ENCODE measurements at places on chromosomes 7 and 10. TPM values are rescaled to one million over a fixed set of nuclear protein-coding genes. Genes with fewer than 3 reads are reported as not detected.

GRCh38 chr10:24357344-24358004 lies 148.5 kb downstream of the KIAA1217 start:
- no peak for DNase-seq

OR13A1 gene
- not detected for polyA plus RNA-seq

DNA sequence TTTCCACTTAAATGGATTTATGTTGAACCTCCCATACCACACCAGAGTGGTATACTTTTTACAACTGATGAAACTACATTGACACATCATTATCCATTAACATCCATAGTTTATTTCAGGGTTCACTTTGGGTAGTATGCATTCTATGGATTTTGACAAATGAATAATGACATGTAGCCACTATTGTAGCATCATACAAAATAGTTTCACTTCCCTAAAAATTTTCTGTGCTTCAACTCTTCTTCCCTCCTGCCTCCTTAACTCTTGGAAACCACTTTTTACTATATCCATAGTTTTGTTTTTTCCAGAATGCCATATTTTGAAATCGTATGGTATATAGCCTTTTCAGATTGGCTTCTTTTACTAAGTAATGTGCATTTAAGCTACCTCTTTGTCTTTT lies 199.5 kb upstream of the TMEM196 start:
- DNase-seq, result no peak

- DNase-seq, result no peak
Measured at GRCh38 chr7:140778975-140779374, 82.5 kb downstream of the NDUFB2 start.

GRCh38 chr7:37703361-37703760 lies 19.8 kb downstream of the GPR141 start:
- no peak for DNase-seq

DNA sequence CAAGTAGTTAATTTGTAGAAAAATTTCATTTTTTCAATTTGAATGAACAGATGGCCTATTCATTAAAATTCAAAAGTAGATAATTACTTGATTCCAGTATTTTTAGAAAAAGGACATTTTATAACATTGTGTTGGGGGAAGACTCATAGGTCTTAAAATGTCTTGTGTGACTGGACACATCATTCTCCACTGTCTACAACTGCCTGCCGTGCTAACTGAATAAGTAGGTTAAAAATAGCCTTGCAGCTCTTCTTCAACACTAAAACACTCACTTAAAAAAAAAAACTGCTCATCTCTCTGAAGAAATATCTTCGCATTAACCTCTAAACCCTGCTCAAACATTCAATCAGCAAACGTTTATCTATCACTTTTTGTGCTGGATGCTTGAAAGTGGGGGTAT lies 253.8 kb downstream of the CSTF2T start:
- no peak for DNase-seq

Measured in sigmoid colon (tissue), 7 donors.